Foreskin keratinocyte (primary cell): ENCODE measurements at places on chromosomes 11 and 22.

DNA sequence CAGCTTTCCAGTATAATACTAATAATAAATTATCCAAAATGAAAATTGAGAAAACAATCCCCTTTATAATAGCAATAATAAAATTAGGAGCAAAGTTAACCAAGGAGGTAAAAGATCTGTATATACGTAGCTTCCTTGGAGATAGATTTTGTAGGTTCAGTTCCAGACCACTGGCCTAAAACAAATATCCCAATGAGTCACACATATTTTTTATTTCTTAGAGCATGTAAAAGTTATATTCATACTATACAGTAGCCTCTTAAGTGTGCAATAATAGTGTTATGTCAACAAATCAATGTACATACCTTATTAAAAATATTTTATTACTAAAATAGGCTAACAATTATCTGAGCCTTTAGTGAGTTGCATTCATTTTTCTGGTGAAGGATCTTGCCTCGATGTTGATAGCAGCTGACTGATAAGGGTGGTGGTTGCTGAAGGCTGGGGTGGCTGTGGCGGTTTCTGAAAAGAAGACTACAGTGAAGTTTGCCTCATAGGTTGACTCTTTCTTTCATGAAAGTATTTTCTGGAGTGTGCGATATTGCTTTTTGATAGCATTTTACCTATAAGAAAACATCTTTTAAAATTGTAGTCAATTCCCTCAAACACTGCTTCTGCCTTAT lies 178.5 kb downstream of the ARHGAP42 start:
- no peak for DNase-seq

- no peak for DNase-seq
Measured at GRCh38 chr22:22398530-22399327, 109.8 kb downstream of the ZNF280B start.

DNA sequence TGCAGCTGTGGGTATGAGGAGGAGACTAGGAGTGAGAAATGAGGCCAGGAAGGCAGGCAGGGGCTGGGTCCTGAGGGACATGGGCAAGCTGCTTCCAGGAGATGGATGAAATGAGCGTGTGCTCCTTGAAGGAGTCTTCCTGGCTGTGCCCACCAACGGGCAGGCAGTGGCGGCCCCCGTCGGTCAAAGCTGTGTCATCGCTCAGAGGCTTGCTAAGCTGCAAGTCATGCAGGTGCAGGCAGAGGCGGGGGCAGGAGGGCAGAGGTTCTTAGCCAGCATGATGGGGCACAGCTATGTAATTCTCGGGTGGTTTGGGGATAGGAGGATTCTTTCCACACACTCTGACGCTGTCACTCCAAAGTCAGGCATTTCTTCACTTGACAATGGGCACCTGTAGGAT lies 12.5 kb upstream of the PEX26 start:
- DNase-seq: peak; percentile 38

GRCh38 chr11:76267556-76267955 lies 61.3 kb upstream of the WNT11 start:
- no peak for DNase-seq

- DNase-seq: no peak
Measured at GRCh38 chr11:22193348-22194051, 615 bp downstream of the ANO5 start.

DNA sequence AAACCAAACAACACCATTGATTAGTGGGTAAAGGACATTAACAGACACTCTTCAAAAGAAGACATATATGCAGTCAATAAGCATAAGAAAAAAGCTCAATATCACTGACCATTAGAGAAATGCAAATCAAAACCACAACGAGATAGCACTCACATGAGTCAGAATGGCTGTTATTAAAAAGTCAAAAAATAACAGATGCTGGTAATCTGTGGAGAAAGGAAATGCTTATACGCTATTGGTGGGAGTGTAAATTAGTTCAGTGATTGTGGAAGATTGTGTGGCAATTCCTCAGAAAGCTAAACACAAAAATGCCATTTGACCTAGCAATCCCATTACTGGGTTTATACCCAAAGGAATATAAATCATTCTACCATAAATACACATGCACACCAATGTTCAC lies 182.6 kb downstream of the TRPC6 start:
- no peak for DNase-seq

DNA sequence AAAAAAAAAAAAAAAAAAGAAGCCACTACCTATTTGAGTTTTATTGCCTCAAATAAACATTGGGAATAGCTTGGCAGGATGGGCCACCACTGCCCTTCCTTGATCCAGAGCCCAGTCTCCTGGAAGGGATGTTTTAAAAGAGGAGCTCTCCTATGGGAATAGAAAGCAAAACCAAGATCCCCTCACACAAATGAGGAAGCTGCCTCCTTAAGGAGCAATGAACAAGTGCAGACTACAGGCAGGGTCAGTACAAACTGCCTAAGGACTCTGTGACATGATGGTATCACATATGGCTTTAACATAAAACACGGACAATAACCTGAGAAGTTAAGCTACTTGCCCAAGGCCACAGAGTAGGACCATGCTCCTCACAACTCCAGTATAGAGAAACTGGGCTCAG lies 120.8 kb downstream of the NAT10 start:
- DNase-seq: no peak

GRCh38 chr11:2466869-2467694 lies 22.3 kb downstream of the KCNQ1 start:
- DNase-seq: no peak
